ENCODE measurements at places on chromosomes 3 and 15.

GRCh38 chr15:88441076-88441730, 26.0 kb downstream of the MRPL46 start:
- DNase-seq, result no peak

GRCh38 chr3:37772773-37773354, 88.8 kb upstream of the CTDSPL start:
- no peak for DNase-seq

GRCh38 chr3:115239717-115240116, 92.6 kb upstream of the ZBTB20 start:
- DNase-seq, result peak; percentile 91

DNA sequence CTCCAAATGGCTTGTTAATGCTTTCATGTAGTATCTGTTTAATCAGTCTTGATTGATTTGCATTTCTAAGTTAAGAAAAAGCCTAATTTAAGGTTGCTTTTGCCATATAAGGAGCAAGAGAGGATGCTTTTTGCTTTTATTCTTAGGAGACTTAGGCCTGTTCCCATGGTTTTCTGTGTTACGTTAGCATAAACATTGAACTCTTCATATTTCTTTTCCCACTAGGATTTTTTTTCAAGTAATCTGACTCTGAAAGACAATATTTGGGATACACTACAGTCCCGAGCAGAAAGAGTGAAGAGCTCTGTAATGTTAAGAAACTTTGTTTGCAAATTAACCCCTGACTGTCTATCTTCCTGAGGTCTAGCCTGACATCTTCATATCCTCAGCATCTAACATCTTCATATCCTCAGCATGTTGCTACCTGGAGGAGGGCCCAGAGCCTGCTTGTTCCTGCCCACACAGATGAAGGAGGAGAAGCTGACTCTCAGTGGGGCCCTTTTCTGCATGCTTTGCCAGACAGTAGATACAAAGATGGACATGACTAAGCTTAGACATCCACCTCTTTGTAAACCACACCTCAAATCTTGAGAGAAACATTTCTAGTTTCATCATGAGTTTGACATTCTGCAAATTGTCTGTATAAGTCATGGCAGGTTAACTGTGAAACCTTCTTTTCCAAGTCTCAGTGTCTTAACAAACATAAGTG, 86.2 kb upstream of the COL6A5 start:
- no peak for DNase-seq

DNA sequence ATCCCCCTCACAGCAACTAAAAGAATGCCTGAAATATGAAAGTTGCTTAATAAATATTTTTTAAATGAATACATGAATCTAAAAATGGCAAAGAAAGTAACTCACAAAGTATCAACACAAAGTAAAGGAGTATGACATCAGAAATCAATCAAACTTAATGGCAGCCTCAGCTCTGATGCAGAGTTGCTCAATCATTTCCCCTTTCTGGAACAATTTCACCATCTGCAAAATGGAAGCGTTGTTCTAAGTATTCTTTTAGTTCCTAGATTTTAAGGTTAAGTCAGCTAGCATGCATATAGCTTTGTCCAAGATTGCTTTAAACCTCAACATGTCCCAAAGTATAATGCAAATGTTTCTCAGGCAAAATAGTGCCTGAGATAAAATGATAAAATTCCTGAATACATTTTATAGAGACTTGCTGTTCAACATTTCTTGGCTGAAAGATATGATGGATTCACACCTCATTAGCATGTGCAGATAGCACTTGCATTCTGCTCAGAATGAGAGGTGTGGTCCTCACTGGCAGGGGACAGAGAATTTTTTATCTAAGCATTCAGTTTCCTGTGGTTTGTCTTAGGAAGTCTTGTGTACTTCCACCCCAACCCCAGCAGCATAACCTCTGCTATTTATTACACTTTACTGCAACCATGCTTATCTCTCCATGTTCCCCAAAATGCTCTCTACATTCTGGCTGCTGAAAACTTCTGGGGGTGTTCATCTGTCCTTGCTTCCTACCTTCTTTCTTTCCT, 429.3 kb downstream of the GRM7 start:
- no peak for DNase-seq
